ENCODE measurements at places on chromosomes 1 and 21. TPM values are rescaled to one million over a fixed set of nuclear protein-coding genes. Genes with fewer than 3 reads are reported as not detected.

DNA sequence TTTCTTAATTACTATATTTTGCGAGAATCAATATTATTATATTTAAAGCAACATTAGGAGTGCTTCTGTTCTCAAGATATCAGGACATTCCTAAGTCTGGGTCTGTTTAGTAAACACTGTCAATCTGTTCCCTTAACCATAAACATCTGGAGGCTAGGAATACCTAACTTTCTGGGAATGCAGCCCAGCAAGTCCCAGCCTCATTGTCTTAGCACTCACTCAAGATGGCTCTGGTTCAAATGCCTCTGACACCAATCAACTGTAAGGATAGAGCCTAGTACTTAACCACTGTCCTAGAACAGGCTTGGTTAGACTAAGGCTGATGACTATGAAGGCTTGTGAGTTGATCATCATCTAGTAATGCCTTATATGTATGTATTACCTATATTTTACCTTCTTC, 61.5 kb downstream of the TNN start:
- no peak for DNase-seq

DNA sequence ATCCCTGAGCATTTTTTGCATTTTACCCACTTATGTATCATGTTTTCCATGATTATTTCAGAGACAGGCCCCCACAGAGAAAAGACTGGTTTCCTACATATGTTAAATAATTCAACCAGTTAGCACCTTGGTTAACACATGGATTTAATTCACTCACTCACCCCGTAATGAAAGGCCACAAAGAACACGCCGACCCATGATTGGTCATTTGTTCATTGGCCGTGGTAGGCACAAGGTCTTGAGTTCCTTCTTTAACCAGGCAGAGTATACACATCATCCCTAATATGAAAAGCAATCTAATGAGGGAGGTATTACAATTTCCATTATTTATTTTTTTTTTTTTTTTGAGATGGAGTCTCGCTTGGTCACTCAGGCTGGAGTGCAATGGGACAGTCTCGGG, 50.6 kb downstream of the RPS6KA1 start:
- no peak for DNase-seq

DCDC2B gene
- total RNA-seq, result not detected

DNA sequence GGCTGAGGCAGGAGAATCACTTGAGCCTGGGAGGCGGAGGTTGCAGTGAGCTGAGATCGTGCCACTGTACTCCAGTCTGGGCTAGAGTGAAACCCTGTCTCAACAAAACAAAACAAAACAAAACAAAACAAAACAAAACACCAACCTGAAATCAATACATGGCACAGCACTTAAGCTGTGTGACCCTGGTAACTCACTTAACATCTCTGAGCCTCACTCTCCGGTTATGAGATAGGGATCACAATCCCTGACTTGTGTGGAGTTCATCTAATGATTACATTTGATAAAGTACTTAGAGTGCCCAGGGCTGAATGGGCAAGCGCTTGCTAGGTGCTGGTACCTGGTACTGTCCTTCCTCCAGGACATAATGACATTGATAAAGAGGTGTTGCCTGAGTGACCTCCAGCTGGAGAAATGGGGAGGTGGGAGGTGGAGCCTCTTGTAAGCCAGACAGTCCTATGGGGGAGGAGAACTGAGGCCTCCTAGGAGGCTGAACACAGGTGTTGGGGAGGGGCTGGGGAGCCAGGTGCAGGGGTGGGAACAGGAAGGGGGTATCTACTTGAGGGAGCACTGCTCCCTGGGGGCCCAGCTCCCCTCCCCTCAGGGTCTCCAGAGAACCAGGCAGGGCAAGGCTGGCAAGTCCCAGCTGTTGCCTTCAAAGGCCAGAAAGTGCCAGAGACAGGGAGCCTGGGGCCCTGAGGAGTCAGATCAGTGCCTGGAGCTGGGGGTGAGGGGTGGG, 17.9 kb downstream of the FOXO6 start:
- DNase-seq, result no peak

GRCh38 chr1:92623187-92623778, 136.6 kb upstream of the GFI1 start:
- DNase-seq, result no peak

DNA sequence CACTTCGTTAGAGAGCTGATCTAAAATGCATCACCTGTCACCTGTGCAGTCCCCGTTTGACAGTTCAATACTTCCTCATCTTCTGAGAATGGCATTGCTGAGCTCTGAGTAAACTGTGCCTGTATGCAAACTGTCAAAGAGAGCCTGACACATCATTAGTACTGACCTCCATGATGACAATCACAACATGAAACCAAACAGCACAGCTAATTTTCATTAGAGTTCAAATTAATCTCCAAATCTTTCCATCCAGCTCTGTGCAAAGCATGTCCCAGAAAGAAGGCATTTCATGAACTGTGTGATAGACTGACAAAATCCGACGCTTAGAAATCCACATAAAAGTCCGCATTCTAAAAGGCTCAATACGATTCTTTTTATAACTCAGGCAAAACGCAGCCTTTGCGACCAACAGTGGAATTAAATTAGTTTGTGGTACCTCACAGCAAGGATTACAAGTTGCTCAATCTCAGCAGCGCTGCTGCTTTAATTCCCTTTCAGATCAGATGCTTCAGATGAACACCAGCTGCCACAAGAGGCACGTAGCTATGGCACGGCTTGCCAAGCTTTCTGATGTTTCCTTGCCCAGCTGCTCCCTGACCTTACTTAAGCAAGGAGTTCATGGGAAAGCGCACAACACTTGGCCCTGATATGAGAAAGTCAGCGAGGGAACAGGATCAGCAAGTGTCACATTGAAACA, 765.5 kb upstream of the PRMT6 start:
- DNase-seq, result no peak

- DNase-seq, result no peak
These were observed 27.1 kb upstream of the RUNX3 start for GRCh38 chr1:24957016-24957807.

UTS2 gene
- total RNA-seq, result not detected

GRCh38 chr1:218467101-218468072, 122.3 kb downstream of the TGFB2 start:
- no peak for DNase-seq

- DNase-seq, result no peak
These were observed 5.5 kb downstream of the OR2C3 start for GRCh38 chr1:247530785-247531184.

CELA2B gene
- total RNA-seq, result not detected

SH2D5 gene
- 0.46 TPM for total RNA-seq

- no peak for DNase-seq
These were observed 12.2 kb downstream of the CFAP410 start for GRCh38 chr21:44326716-44327602.

DNA sequence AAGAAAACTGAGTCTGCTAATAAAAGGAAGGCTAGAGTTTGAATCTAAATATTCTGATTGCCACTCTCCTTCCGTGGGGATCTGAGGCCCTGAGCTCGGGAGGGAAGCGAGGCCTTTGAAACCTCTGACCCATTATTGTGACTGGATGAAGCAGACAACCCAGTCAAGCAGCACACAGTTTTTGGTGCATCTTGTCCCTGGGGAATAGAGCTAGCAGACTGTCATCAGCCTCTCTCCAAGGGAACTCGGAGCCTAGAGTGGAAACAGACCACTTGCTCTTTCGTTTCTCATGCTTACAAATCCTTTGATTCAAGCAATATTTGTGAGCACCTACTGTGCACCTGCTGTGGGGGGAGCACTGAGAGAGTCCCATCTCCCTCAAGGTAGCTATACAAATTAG, 133.2 kb upstream of the KLHDC7A start:
- DNase-seq, result no peak
